Activated CD4-positive, CD25-positive, alpha-beta regulatory T cell (primary cell): ENCODE measurements at places on chromosomes 12 and 14.

GRCh38 chr14:58501214-58501816, 73.8 kb downstream of the KIAA0586 start:
- DNase-seq, result no peak

DNA sequence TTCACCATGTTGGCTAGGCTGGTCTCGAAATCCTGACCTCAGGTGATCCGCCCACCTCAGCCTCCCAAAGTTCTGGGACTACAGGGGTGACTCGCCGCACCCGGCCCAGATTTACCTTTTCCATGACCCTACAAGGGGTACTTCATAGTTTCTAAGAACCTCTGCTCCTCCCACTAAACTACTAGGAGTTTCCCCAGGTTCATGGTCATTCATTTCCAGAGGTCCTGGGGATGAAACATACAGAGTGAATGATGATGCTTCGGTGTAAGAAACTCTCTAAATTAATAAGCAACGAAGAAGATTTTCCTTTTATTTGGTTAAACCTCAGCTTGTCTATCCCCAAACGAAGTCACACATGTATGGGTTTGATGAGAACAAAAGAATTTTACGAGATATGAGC, 56.9 kb downstream of the AMN start:
- no peak for DNase-seq

DNA sequence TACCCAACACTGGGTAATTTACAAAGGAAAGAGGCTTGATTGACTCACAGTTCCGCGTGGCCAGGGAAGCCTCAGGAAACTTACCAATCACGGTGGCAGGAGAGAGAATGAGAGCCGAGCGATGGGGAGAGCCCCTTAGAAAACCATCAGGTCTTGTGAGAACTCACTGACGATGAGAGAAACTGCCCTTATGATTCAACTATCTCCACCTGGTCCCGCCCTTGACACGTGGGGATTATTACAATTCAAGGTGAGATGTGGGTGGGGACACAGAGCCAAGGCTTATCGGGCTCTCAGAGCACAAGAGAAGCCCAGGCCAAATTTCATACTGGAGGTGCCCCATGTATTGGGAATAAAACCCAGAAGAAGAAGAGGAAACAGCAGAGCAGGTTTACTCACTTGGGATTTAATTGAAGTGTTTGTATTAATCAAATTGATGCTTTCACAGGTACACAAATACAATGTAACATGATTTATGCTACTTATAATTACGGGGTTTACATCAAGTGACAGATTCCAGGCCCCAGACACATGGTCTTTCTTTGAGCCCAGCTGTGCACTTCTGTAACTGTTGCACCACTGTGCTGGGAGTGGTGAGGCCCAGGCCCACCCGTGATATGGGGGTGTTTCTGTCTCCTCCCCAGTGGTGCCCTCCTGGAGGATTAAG, 8.2 kb upstream of the CCDC85C start:
- DNase-seq, result no peak

DNA sequence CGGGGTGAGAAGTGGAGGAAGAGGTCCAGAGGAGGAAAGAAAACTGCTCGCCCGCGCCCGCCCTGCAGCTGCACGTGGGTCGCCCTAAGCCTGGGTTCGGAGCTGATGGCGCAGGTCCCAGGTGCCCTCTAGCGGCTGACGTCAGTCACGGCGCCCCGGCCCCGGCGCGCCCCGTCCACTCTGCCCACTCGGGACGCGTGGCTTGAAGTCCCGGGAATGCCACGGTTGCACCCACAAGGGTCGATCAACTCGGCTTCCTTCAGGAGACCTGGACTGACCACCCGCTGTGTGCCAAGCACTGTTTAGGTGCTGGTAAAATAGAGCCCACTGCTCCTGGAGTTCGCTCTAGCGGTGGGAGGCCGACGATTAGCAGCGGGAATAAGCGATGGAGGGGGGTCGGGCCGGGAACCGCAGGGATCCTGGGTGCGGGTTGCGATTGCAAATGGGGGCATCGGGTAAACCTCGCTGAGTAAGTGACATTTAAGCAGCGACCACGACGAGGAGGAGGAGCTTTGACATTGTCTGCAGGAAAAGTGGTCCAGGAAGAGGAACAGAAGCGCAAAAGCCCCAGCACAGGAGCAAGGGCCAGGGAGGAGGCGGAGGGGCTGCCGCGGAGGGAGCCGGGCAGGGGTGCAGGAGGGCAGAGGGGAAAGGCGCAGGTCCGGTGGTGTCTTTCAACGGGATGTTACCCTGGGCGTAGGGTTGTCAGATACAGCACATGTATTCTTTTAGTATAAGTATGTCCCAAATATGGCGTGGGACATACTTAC, 5.1 kb upstream of the ZNF839 start:
- DNase-seq, result peak; percentile 72

GRCh38 chr12:124862768-124863415, 772 bp downstream of the SCARB1 start:
- DNase-seq, result no peak

GRCh38 chr12:42679466-42679865, 89.9 kb upstream of the PRICKLE1 start:
- DNase-seq, result no peak

- no peak for DNase-seq
These were observed 347 bp downstream of the SYNDIG1L start for GRCh38 chr14:74425525-74426201.

GRCh38 chr12:57092529-57092862, 3.6 kb downstream of the NAB2 start:
- no peak for DNase-seq

- DNase-seq, result no peak
These were observed 4.5 kb upstream of the DCAF11 start for GRCh38 chr14:24110060-24110459.

DNA sequence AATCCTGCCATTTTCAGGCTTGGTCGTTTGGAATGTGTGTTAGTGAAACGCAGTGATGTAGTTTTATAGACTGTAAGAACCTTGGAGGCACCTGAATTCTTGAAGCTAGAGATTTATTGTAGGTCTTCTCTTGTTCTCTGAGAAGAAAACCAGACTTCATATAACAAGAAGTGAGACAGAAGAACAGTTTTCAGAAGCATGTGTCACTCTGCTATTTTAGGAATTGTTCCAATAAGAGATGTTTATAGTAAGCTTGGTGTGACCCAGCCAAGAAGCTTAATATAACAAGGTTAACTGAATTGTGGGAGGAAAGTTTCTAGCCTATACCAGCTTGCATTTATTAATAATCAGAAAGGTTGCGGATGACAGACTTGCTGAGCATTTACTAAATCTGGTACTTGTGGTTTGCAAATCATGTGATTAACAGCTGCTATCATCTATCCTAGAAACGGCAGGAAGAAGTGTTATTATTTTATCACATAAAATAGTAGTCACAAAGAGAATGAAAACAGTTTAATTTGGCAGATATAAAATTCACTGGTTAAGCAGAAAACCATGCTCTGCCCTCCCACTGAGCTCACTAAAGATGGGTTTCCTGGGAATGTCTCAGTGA, 49.2 kb upstream of the BCAT1 start:
- no peak for DNase-seq

GRCh38 chr14:68450391-68451120, 342.3 kb downstream of the ZFP36L1 start:
- DNase-seq, result no peak

- DNase-seq, result no peak
These were observed 135.8 kb upstream of the PLXNC1 start for GRCh38 chr12:94012590-94012989.

DNA sequence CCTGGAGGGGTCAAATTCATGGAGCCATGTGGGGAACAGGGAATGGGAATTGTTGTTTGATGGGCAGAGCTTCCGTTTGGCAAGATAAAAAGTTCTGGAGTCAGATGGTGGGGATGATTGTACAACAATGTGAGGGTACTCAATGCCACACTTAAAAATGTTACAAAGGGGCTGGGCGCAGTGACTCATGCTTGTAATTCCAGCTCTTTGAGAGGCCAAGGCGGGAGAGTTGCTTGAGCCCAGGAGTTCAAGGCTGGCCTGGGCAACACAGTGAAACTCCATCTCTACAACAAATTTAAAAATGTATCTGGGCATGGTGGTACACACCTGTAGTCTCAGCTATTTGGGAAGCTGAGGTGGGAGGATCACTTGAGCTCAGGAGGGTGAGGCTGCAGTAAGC, 66.0 kb upstream of the DIO3 start:
- DNase-seq, result no peak
